Activated T-helper 1 cell treated with Interleukin-2 at 50 U/mL for 16 hours (primary cell): ENCODE measurements at places on chromosomes 11 and 22.

DNA sequence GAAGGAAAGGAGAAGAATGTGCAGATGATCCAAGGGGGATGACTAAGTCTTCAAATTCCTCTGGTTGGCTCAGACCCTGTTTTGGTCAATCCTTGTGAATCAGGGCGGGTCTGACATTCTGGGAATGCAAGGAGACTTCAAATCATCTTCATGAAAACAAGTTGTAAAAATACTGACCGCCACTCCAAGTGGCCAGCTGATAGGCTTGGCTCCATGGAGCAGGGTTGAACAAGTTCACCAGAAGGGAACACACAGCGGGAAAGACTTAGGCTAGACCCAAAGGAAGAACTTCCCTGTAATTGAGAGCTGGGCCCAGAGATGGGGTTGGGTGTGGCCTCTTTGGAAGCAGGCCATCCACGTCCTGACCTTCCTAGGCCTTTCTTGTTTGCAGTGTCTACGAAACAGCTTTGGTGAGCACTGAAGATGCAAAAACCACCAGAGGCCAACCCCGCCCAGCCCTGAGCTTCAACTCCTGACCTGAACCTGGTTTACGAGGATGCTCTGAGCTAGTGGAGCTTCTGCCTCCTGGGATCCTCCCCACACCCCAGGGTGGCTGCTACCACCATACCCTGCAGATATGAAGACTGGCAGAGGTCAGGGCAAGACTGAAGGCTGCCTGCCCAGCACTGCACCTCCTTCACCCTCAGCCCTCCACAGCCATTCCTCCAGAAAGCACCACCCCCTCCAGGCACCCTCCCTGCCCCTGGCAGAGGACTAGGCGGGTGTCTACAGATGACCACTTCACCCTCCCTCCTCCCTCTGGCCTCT lies 26.1 kb downstream of the GDPD5 start:
- DNase-seq: no peak

DNA sequence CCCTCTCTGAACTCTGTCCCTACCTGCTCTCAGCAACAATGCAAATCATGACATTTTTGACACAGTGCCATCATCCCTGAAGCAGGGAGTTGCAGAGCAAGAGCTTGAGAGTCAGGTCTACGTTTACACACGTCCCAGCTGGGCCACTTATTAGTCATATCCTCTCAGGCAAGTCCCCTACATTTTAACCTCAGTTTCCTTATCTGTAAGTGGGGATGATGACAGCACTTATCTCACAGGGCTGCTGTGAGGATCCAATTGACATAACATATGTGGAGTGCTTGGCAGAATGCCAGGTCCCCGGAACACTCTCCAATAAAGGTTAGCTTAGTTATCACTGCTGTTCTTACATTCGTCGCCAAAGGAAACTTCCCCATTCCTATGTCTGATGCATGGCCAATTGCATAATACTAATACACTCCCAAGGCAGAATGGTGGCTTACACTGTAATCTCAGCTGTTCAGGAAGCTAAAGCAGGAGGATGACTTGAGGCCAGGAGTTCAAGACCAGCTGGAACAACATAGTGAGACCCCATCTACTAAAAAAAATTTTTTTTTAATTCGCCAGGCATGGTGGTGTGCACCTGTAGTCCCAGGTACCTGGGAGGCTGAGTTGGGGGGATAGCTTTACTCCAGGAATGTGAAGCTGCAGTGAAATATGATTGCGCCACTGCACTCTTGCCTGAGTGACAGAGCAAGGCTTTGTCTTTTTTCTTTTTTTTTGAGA lies 16.6 kb downstream of the ASCC2 start:
- no peak for DNase-seq

DNA sequence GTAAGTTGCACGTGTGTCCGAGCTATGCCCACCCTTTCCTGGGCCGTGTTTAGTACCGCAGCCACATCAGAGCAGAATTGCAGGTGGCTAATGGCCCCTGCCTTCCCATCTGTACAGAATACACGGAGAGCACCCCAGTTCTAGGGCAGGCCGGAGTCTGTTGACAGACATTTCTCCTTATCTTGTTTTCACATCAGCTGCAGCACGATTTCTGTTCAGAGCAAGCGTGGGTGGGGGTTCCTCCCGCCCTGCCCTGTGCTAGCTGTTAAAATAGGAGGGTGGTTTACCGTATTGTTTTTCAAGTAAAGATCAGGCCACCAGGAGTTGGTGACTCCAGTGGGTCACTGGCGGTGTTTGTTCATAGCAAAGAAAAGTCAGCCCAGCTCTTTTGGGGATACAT lies 41.1 kb downstream of the UBASH3B start:
- peak; percentile 54 for DNase-seq

GRCh38 chr11:84993386-84993785 lies 633.8 kb downstream of the DLG2 start:
- DNase-seq: no peak

DNA sequence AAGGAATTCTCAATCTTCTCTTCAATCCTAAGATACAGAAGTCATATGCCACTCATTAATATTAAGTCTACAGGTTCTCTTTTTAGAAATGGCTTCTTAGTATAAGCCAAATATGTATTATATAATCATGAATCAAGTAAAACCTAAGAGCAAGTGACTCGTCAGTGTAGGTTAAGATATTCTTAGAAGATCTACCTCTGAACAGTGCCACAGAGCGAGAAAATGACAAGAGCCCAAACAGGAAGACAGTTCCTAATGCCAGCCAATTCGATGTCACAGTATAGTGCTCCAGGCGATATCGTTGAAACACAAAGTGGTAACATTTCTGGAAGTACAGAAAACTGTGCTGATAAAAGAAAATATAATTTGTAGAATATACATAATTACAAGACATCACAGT lies 33.3 kb downstream of the ALG9 start:
- DNase-seq: no peak

DNA sequence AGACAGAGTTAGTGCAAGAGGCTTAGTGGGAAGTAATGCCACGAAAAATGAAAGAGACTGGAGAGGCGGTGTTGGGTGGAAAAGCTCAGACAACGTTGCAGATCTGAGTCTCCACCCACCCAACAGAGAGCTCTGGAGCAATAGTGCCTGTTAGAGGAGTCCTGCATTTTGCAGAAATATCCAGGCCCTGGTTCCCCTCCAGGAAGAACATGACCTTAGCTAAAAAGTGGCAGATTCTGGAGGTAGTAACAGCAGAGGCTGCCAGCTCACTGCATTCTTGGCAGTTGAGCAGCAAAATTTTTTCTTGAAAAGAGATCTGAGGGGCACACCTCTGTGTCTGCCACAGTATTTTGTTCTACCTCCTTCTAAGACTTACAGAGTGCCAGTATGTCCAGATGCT lies 27.7 kb upstream of the BIRC3 start:
- DNase-seq: no peak

DNA sequence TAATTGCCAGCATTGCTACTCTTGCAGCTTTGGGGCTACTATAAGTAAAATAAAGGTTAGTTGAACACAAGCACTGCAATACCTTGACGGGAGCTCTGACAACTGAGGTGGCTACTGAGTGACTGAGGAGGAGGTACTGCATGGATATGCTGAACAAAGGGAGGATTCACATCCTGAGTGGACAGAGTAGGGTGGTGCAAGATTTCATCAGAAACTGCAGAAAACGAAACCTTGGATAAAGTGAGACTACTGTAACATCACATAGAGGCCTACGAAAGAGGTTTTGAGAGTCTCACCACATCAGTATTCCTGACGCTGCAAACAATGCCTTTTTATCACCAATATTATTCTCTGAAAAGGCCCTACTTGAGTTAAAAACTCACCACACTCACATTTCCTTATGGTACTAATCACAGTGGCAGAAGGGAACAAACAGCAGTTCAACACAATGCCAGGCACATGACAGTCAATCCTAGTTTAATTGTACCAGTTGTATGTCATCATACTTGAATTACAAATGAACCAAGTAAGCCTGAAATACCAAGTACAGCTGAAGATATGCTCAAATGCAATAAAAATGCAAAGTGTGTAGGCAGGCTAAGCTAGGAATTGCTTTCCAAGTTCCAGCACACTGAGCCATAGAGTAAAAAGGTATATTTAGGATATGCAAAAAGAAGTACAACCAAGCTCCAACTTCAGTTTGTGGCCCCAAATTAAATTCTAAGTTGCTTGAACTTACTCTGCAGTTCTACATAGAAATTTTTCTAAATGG lies 4.0 kb upstream of the GPR83 start:
- no peak for DNase-seq

DNA sequence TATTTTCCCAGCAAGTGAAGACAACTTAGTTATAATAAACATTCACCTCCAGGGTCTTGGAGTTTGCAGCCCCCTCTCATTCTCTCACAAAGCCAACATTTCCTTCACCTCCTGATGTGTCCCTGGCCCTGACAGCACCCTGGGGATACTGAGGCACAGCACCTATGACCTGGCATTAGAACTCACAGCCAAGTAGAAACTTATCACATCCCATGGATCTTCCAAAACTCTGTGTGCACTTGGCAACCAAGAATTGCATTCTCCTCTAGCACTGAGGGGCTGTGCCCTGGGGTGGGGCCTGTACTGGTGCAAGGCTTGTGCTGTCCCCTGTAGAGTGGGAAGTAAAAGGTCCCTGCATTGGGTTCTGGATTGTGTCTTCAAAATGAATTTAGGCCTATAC lies 116.7 kb upstream of the IGLL5 start:
- DNase-seq: no peak

DNA sequence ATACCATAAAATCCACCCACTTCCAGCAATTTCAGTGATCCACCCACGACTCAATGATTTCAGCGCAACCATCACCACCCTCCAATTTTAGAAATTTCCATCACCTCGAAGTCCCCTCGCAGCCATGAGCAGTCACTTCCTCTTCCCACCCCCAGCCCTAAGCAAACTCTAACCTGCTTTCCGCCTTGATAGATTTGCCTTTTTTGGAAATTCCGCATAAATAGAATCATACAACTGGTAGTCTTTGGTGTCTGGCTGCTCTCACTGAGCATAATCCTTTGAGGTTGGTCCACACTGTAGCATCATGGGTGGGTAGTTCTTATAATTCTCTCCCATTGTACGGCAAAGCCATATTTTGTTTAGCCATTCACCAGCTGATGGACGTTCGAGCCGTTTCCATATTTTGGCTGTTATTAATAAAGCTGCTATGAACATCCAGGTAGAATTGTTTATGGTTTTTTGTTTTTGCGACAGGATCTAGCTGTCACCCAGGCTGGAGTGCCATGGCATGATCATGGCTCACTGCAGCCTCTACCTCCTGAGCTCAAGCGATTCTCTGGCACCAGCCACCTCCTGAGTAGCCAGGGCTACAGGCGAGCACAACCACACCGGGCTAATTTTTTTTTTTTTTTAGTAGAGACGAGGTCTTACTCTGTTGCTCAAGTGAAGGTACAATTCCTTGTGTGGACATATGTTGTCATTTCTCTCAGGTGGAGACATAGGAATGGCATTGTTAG lies 16.0 kb downstream of the PIM3 start:
- DNase-seq: no peak

- DNase-seq: no peak
Measured at GRCh38 chr22:47021371-47022074, 259.1 kb downstream of the TBC1D22A start.

GRCh38 chr11:64817476-64817875 lies 7.1 kb upstream of the MEN1 start:
- no peak for DNase-seq

DNA sequence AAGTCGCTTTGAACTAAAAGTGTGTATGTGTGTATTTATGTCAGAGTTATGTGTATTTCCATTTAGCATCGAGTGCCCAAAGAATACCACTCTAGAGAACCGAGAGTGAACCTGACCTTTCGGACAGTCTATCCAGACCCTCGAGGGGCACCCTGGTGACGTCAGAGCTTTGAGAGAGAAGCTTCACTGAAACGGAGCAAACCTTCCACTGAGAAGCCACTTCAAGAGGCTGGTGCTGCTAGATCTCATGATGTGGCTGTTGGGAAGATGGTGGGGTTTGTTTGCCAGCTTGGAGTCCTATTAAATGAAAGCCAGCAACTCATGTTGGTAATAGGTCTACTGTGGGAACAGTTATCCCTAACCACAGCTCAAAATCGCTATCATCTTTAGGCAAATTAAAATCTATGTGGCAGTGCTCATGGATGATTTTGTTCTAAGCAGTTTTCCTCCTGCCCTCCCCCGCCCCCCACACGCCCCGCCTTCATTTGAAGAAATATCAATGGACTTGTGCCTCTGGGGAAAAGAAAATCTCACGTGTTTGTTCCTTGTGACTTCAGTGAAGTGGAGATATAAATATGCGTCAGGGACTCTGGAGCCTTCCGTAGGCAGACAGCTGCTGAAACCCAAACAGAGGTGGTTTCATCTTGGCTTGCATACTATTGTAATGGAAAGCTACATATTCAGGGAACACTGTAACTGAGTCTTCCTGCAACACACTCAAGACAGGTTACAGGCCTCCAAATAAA lies 22.4 kb upstream of the C11orf96 start:
- no peak for DNase-seq

DNA sequence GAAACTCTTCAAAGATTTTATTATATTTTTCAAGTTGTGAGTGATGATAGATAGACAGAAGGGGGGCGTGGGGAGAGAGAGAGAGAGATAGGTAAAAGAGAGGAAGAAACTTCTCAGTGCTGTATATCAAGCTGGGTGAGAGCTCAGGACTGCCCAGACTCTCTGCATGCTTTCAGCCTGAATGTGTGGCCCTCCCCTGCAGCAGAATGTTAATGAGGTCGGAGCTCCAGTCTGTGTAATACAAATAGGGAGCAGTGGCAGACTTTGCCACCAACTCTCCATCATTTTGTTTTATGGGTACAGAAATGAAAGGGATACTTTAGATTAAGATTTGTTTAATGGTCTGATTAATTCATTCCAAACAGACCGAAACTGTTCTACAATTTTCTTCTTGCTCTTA lies 752.8 kb downstream of the OPCML start:
- DNase-seq: no peak

GRCh38 chr11:85809863-85810262 lies 1.1 kb downstream of the SYTL2 start:
- DNase-seq: no peak

DNA sequence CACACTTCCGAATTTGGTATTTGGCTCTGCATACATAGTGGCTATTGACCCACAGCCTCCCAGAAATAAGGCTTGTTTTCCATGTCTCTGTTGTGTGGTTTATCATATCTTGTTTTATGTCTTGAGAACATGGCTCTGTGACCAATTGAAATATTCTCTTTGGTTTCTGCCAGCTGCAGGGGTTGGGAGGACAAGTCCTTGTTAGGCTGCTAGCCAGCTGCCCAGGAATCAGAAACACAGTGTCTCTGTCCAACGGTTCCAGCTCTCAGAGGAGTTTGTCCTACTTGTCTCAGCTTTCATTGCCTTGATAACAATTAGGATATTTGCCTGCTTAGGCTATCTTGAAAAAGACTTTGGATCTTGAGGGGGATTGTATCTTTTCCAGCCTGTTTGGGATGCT lies 6.0 kb upstream of the SLC7A4 start:
- DNase-seq: no peak

- no peak for DNase-seq
Measured at GRCh38 chr11:111878385-111878848, 548 bp downstream of the FDXACB1 start.

- DNase-seq: no peak
Measured at GRCh38 chr11:105392556-105392955, 217.3 kb upstream of the GRIA4 start.

DNA sequence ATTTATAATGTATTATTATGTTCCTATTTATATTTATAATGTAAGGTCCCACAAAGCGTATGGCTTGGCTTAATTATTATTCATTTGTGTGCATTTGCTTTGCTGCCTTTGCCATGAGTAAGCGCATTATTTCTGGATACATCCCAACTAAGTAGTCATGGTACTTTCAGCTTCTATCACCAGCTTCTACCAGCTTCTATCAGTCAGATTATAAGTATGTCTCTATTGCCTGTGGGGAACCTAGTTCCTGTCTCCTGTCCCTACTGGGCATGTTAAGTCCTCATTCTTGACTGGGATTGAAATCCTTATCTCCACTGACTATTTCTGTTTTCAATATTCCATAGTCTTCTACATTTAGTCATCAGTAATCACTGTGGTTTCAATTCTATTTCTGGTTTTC lies 33.5 kb upstream of the OR10W1 start:
- no peak for DNase-seq
